Mucosa of gallbladder (tissue), 1 donor: ENCODE measurements at places on chromosomes 1 and 21.

- DNase-seq, result no peak
Observed at GRCh38 chr1:72530646-72531045, 248.3 kb upstream of the NEGR1 start.

DNA sequence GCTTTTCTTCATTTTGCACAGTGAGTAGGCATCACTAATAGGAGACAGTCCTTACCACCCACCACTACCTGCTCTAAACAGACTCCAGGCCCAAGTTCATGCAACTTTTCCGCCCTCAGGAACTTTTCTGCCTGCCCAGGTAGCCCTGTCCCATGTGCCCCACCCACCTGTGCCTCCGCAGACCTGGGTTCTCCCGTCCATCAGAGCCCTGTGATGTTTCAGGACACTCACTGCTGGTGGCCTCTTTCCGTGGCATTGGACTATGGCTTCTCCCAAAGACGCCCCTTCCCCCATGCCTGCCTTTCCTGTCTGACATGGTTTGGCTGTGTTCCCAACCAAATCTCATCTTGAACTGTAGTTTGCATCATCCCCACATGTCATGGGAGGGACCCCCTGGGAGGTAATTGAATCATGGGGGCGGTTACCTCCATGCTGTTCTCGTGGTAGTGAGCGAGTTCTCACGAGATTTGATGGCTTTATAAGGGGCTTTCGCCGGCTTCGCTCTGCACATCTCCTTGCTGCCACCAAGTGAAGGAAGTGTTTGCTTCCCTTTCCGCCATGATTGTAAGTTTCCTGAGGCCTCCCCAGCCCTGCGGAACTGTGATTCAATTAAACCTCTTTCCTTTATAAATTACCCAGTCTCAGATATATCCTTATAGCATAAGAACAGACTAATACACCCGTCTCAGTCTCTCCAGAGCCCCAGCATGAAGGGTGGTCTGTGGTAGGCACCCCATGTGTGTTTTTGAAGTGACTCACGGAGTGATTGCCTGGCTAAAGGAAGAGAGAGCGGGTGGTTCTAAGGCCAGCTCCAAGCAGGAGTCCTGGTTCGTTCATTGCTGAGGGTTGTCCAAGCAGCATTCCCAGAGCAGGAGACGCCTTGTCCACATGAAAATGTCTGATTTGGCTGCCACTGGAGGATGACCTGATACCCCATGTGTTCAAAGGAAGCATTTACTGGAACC, 86.0 kb upstream of the ZBTB40 start:
- no peak for DNase-seq

- no peak for DNase-seq
Observed at GRCh38 chr1:61160526-61160925, 78.2 kb downstream of the NFIA start.

DNA sequence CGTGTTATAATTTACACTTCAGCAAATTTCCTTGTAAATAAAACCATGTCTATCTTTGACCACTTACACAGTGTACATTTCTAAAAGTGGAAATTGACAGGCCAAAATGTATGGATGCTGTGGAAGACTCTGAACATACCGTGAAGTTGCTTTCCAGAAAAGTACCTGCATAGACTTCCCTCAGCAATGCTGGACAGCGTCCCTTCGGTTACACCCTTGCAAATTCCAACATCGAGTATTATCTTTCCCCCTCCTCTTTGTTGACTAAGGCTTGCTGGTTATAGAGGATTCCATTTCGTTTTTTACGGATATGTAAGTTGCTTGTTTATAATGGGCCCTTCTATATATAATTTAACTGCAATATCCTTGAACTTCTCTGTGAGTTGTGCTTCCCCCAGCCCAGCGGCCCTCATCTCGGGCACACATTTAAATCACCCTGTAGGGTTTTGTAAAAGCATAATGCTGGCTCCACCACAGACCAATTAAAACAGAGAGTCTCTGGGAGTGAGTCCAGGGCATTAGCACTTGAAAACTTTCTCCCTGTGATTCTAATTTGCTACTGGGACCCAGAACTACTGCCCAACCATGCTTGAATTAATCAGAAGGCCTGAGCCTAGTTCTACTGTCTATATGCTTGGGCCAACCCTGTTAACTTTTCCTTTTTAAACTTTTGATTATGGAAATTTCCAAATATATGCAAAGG, 230.3 kb downstream of the GRIK3 start:
- no peak for DNase-seq

DNA sequence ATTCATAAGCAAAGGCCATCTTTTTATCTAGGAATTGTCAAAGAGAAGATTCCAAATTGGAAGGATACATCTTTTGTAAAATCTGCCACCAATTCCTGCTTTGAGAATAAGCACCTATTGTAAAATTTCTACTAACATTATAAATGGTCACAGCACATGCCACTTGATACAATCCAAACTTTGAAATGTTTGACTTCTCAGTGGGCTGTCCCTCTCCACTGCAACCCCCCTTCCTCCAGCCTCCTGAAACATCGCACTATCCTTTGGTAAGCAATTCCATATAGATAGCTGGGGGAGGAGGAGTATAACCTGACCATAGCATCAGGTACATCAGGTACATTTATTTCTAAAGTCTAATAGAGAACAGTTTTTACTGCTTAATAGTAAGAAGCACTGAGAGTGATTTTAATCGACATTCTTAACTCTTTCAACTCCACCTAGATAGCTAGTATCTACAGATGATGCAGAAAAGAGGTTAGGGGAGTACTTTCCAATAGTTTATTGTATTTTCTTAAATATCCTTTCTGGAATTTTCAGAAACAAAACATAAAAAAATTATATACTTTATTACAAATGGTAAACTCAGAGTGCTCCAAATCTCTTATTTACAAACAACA, 2.9 kb downstream of the JUN start:
- no peak for DNase-seq

- DNase-seq, result no peak
Observed at GRCh38 chr1:244557565-244557964, 95.4 kb upstream of the DESI2 start.

GRCh38 chr1:160251011-160251410, 11.3 kb downstream of the DCAF8 start:
- DNase-seq, result no peak

DNA sequence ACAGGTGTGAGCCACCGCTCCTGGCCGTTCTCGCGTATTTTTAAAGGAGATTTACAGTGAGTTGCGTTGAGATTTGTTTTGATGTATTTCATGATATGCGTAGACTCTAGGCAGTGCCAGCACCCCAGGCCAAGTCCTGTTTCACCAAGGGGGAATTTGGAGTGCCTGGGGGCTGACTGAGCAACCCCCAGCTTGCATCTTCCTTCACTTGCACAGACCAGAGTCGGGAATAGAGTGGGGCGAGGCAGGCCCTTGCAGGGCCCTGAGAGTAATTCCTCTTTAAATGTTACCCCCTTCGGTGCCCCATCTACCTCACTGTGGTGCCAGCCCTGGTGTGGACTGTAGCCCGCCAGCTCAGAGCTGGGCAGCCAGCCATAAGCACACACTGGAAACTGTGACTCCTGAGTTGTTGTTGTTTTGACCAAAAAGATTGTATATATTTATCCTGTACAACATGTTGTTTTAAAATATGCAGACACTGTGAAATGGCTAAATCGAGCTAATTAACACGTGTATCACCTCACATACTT, 269.5 kb downstream of the NPHP4 start:
- no peak for DNase-seq

- DNase-seq, result no peak
Observed at GRCh38 chr21:26555540-26556146, 17.4 kb downstream of the CYYR1 start.

GRCh38 chr1:176379626-176380339, 83.2 kb upstream of the PAPPA2 start:
- no peak for DNase-seq

- peak; percentile 80 for DNase-seq
Observed at GRCh38 chr1:22641906-22642636, 1.4 kb upstream of the C1QC start.

- DNase-seq, result no peak
Observed at GRCh38 chr1:169091480-169091941, 15.0 kb upstream of the ATP1B1 start.

GRCh38 chr1:45686015-45686287, 382 bp downstream of the GPBP1L1 start:
- peak; percentile 73 for DNase-seq

- DNase-seq, result no peak
Observed at GRCh38 chr1:2000432-2000831, 3.2 kb downstream of the CFAP74 start.

DNA sequence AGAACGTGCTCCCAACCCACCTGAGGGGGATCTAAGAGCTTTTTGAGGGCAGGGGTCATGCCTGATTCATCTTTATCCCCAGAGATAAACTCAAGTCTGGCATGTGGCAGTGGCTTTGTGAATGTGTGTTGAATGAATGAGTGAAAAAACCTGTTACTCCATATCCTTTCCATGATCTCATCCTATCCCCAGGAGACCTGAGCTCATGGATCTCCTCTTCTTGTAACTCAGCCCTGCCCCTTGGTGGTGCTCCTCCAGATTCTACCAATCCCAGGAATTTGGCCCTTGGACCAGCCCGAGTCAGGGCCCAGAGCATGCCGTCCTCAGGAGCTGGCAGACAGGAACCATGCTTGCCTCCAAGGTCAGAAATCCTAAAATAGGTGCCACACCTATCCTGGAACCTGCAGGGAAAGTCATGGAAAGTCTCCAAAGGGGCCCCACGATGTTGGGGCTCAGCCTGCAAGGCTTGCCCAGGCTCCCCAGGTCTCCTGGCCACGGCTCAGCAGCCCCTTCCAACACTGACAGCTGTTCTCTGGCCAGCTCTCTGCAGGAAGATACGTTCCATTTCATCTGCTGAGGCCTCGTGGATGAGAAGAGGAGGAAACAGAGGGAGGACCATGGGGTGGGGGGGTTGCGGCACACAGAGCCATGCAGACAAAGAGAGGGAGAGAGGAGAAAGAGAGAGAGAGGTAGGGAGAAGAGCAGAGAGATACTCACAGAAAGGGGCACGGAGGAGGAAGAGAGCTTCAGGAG, 214.6 kb downstream of the TRABD2B start:
- no peak for DNase-seq

- DNase-seq, result no peak
Observed at GRCh38 chr1:107318932-107319331, 178.1 kb downstream of the NTNG1 start.

- DNase-seq, result no peak
Observed at GRCh38 chr21:42931560-42932235, 6.3 kb upstream of the ERVH48-1 start.

- DNase-seq, result no peak
Observed at GRCh38 chr1:95113684-95114083, 3.5 kb upstream of the TLCD4 start.

DNA sequence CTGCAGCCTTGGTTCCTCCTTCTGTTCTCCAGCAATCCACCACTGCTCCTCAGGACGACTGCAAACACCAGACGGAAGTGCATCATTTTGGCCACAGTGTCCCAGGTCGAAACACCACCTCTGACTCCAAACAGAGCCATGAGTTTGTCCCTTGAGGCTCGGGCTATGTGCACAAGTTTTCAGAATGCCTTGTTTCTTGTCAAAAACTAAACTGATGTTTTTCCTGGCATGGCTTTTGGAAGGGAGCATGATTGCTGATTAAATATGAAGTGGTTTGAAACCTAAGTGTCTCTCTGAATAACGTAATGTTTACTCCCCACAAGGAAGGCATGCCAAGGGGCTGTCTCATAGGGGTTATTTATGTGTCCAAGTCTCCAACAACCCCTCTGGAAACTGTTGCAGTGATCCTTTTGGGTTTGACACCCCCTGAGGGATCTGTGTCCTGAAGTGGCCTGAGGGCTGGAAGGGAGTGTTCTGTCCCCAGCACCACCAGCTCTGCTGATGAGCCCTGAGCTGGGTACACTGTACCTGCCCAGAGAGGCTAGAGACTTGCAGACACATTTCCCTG, 132.7 kb downstream of the PLPP3 start:
- no peak for DNase-seq

DNA sequence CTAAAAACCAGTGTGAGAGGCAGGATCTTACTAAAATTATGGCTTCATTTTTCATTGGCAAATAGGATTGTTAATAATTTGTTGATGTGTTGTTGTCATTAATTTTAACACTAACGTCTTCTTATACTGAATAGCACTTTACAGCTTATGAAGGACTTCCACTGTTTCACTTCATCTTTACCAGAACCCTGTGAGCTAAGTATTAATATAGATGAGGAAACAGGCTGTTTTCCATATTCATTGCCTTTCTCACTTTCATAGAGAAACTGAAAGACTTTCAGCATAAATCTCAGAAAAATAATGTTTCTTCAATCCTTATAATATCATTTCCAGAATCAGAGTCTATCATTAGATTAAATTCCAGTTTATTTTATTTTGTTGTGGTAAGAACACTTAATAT, 8.5 kb downstream of the MAP10 start:
- no peak for DNase-seq

GRCh38 chr1:86068271-86068721, 88.3 kb downstream of the COL24A1 start:
- no peak for DNase-seq

DNA sequence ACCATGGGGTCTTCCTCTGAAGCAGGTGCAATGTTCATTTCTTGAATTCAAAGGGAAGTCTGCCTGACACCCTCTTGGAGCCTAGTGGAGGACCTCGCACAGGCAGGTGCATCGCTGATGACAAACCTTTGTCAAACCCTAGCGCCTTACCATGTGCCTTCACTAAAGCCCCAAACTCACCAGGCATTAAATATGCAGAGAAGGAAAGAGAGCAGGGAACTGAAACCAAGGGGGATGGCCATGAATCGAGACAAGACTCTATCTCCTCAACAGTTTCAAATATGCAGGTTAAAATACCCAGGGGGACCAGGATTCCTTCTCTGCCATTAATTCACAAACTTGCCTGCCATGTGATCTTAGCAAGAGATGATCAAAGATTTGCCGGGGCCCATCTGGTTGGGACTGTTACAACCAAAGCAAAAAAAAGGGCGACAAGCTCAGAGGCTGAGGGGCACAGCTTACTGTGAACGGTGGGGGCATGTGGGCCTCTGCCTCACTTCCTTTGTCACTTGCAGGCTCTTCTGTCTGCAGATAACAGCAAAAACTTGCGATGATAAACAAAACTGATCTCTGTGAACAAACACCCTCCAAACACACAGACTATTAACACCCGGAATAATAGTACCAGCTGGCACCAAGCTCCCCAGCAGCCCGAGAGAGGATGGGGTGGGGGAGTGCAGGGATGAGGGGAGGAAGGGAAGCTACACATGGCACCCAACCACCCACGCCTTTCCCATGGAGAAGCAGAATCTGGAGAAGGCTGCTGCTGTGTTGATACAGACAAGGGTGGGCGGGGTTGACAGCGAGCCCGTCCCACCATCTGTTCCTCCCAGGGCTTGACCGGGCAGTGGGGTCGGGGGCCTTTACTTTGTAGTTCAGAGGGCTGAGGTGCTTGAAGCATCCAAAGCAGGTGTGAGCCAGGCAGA, 33.9 kb downstream of the TMEM63A start:
- no peak for DNase-seq

- no peak for DNase-seq
Observed at GRCh38 chr1:182301467-182302198, 90.0 kb downstream of the GLUL start.

- no peak for DNase-seq
Observed at GRCh38 chr1:92244376-92244775, 26.7 kb downstream of the C1orf146 start.
